NCI-H526 treated with DMSO at 0.1 percent for 48 hours (cell line): ENCODE measurements at places on chromosomes 7 and 10.

DNA sequence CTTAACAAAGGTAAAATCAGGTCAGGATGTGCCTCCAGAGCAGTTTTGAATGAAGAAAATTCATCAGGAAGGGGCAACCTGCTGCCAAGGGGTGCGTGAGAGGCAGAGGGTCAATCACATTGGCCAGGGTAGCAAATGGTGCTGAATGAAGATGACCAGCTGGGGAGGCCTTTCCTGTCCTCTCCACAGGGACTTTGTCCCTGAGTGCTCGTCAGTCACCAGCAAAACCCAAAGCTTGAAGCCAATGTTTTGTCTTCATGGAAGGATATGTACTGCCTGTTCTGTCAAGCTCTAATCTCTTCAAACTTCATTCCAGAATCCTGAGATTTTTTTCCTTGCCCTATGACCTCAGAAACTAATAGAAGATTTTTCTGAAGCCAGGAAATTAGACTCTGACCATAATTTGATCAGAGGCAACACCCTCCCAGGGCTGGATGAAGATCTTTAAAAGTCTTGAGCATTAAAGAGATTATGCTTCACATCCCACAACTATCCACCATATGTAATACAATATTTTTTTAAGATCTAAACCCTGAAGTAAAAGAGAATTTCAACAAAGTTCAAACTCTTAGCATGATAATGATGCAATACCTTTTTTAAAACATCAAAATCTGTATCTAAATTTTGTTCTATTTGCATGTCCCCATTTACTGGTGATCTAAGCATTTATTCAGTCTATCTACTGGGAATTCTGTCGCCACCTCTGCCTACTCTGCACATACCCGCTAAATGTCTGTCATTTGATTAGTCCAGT lies 243.0 kb downstream of the SNX13 start:
- DNase-seq, result no peak

- DNase-seq, result no peak
These were observed 17.3 kb upstream of the EVX1 start for GRCh38 chr7:27224983-27225934.

- DNase-seq, result no peak
These were observed 274.7 kb downstream of the HDAC9 start for GRCh38 chr7:18770154-18770811.

GRCh38 chr10:124032971-124033886 lies 60.2 kb downstream of the CHST15 start:
- DNase-seq, result no peak

- peak; percentile 6 for DNase-seq
These were observed 87.7 kb upstream of the PDK4 start for GRCh38 chr7:95684037-95684436.

- DNase-seq, result no peak
These were observed 10.9 kb upstream of the MAP3K8 start for GRCh38 chr10:30422981-30423654.

- DNase-seq, result no peak
These were observed 242.5 kb downstream of the VTI1A start for GRCh38 chr10:112689327-112690072.

DNA sequence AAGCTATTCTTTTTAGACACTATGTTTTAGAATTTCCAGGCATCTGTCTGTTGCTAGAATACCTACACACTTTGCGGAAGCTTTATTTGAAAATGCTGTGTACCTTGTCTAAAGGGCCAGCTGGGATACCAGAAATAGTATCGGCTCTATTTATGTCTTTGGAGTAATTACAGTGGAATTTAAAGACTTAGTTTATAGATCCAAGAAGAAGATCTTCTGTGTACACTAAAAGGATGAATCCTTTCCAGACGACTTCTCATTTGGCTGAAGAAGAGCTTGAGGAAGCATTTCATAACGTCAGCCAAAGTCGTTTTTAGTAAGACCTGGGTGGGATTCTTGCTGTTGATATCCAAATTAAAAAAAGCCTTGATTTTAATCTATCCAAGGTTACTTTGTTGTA lies 365.9 kb downstream of the INHBA start:
- DNase-seq, result no peak

DNA sequence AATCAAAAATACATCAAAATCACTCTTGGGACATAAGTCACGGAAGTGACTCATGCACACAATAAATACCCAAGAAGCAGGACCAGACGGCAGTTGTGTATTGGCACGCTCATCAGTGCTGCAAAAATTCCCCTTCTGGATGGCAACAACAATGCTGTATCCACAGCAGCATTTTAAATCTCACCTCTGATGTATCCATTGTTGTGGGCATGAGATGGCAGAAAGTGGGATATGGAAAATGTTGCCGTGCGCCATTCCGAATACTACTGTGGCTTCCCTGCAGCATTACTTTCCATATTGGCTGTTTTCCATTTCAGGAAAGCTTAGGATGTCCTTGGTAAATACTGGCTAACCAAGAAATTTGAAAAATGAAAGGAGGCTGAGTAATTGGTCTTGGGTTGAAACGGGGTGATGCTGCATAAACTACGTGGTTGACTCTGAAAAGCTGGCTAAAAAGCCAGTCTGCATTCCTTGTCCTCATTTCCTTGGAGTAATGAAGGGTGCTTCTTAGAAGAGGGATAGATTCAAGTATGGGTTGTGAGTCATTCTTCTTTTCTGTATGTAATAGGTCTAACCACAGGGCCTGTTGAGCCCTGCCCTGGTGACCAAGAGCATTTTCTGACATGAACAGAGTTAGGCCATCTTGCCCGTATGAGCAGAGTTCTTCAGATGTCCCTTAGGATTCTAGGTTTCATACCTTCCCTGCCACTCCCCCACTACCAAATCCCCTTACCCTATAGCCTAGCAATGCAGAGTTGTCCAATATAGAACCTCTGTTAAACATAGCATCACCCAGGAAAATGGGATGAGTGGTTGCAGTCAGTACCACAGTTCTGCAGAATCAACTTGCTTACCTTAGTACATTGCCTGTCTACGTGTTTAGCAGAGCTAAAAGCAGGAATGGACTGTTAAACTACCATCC lies 36.3 kb upstream of the TOMM7 start:
- DNase-seq, result no peak

DNA sequence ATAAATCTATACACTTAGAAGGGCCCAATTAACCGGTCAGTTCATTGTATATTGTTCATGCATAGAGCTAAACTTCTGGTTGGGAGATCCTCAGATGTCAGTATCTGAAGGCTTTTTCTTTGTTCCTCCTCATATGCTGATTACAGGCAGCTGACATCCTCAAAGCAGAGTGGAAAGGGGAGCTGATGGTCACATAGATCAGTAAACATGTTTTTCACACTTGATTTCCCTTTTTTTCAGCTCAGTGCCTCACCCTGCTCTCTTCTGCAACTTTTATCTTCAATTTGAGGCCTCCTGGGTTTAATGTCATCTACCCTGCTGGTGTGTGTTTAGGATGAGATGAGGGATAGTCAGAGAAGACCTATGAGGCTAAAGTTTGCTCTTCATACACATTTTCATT lies 297.9 kb upstream of the FZD1 start:
- no peak for DNase-seq

DNA sequence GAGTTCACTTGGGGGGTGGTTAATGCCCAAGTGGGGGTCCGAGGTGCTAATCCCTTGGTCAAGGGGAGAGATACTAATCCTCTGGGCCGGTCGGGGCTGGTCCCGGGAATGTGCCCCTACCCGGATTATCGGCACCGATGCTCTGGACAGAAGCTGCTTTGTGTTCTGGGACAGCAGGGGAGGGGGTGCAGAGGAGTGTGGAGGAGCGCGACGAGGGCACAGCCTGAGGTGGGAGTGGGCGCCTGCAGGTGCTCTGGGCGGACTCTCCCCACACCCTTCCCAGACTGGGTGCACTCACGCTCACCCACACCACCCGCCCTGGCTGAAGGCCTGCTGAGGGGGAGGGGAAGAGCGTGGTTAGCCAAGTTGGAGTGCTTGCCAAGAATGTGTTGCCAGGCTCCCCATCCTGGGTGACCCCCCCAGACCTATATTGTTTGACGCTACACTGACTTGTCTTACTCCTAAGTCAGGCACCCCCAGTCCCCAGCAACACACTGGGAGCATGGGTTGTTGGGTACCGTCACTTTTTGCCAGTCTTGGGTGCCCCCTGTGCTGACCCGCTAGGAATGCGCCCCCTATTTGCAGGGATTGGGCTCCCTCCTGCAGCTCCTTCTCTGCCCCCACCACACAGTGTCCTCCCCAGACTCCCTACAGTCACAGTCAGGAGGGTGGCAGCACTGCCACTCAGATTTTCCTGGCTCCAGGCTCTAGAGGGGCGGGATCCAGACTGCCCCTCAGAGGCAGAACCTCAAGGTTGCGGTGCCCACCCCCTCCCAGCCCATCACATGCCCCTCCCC lies 1.2 kb downstream of the SLC4A2 start:
- peak; percentile 51 for DNase-seq

GRCh38 chr10:122374859-122375678 lies 561 bp downstream of the PLEKHA1 start:
- peak; percentile 23 for DNase-seq

- DNase-seq, result no peak
These were observed 34.9 kb downstream of the ITGB1 start for GRCh38 chr10:32923134-32923533.

GRCh38 chr10:62765726-62766125 lies 38.8 kb upstream of the ADO start:
- DNase-seq, result no peak

DNA sequence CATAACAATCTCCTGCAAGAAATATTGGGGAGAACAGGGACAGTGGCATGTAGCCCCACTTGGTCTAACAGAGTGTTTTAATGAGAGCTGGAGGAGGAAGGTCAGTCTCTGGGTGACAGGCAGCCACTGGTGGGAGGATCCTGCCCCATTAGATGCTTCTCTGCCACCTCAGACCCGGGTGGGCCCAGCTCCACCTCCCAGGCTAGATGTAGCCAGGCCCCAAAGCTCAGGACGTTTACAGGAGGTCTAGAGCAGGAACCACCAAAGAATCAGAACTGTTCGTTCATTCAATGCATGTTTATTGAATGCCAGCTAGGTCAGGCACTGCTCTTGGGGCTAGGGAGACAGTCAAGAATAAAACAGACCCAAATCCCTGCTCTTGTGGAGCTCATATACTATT lies 28.4 kb upstream of the GPNMB start:
- DNase-seq, result no peak

DNA sequence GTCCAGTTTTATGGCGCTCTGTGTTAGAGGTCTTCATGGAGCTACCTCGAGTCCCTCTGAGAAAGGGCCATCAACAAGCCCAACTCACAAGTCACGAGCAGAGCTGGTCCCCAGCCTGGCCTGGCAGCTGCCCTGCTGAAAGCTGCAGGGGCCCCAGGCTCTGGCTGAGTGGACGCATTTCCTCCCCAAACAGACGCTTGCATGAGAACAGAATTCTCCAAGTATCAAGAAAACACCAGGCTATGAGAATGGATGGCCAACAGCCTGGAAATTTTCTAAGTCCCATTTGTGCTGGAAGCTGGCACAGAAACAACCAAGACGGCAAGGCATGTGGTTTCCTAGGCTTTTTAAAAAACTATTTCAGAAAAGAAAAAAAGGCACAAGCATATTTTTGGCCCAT lies 114.8 kb downstream of the FAM53B start:
- DNase-seq, result no peak

DNA sequence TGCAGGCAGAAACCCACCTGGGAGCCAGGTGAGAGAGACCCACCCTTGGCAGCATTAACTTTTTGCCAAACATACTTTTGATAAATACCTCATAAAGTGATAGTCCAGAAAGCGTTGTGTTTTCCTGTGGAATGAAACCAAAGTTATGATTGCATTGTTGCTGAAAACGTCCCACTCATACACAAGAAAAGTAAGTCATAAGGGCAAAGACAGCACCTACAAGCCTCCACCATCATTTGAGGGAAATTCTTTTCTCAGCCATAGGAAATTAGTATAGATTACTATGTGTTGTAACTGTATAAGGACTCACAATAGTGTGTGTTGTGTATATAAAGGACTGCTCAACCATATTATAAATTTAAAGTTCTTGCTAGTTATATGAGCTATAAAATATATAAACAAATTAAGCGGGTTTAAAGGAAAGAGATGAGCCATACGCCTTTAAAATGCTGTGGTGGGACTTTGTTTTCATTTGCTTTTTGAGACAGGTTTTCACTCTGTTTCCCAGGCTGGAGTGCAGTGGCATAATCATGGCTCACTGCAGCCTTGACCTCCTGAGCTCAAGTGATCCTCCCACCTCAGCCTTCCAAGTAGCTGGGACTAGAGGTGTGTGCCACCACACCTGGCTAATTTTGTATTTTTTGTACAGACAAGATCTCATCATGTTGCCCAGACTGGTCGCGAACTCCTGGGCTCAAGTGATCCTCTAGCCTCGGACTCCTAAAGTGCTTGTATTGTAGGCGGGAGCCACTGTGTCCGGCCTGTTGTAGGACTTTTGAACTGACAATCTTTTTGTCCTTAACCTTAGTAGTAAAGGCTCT lies 160.8 kb downstream of the PKD1L1 start:
- DNase-seq, result no peak

- DNase-seq, result no peak
These were observed 37.9 kb downstream of the PAXIP1 start for GRCh38 chr7:154965014-154965413.

DNA sequence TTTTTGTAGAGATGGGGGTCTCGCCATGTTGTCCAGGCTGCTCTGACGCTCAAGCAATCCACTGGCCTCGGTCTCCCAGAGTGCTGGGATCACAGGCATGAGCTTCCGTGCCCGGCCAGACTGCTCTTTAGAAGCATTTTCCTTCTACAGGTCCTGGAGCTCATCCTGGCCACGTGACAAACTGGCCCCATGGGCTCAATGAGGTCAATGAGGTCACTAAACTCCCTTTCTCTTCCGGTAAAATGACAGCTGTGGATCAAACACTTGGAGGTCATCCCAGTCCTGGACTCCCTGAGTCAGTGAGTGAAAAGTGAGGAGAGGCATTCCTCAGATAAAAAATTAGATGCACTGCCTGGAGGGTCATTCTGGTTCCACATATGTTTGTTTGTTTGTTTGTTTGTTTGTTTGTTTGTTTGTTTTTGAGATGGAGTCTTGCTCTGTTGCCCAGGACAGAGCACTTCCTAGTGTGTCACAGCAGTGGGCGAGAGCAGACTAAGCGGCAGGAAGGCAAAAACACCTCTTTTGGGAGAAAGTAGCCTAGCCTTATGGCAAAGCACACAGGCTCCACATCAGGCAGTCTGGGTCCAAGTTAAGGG lies 134.9 kb downstream of the TNS3 start:
- no peak for DNase-seq

DNA sequence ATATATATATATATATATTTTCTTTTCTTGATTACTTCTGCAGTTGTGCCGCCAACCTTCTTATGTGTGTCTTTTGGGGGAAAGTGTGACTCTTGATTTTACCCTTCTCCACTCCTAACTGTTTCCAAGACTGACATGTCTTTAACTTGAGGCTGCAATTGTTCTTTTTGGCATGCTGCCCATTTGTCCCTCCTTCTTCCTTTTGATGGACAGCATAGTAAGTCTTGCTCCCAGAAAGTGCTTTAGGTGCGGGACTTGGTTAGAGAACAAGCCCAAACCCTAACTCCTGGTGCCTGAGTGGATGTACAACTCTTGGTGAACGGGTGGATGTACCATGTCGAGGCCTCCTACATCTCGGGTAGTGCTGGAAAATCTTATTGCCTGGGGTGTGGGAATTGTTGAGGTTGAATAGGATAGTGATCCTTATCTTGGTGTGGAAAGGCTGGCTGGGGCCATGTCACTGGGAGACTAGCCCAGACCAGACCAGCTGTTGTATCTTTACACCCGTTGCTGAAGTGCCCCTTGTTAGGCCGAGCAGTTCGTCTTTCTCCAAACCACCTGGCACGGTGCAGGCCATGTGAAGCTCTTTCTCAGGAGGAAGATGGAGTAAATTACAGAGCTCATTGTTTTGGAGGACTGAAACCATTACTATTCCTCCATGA lies 16.3 kb downstream of the TCF7L2 start:
- DNase-seq, result no peak
